NCI-H187 treated with DMSO at 0.1 percent for 48 hours (cell line): ENCODE measurements at places on chromosomes 5 and 9.

- DNase-seq, result no peak
Measured at GRCh38 chr5:21070858-21071257, 1082.9 kb upstream of the CDH18 start.

GRCh38 chr5:32709750-32710549, 1.2 kb upstream of the NPR3 start:
- no peak for DNase-seq

- DNase-seq, result no peak
Measured at GRCh38 chr5:16477541-16477940, 11.9 kb upstream of the ZNF622 start.

DNA sequence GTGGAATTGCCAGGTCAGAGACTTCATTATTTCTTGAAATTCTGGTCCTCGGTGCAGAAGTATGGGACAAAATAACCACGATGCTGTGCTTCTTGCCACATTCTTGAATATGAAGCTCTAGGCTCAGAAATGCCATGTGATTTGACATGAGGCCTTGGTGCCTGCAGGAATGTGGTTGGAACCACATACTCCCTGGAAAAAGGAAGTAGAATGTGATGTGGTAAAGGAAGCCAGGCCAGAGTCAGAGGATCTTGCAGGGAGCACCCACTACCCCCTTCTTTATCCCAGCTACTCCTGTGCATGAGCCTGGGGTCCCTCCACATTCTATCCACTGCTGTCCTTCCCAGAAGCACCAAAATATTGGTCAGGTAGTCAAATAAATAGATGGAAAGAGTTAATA, 80.9 kb downstream of the FOXD1 start:
- DNase-seq, result no peak

- no peak for DNase-seq
Measured at GRCh38 chr9:109414125-109414785, 83.9 kb downstream of the PTPN3 start.

DNA sequence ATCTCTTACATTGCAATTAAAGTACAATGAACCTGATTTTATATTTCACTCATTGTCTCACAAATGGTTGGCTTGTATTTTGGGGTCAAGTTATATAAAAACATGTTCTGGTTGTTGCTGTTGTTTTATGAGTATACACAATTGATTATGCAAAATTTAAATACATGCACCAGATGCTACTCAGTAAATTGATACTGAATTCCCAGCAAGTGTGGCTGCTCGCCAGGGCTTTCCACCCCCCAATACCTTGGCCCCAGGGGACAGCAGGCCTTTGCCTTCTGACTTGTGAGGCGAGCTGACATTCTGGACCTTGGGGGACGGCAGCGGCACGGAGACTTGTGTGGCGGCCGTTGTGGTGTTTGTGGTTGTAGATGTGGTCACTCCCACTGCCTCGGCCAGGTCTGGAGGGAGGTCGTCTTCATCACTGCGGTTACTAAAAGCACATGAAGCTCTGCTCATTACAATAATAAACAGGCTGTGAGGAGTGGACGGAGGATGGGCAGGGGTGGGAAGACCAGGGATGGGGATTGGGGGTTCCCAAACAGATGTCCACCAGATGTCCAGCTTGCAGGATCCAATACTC, 27.0 kb upstream of the FRRS1L start:
- DNase-seq, result no peak

GRCh38 chr9:89505048-89505447, 7.1 kb upstream of the SEMA4D start:
- DNase-seq, result no peak

DNA sequence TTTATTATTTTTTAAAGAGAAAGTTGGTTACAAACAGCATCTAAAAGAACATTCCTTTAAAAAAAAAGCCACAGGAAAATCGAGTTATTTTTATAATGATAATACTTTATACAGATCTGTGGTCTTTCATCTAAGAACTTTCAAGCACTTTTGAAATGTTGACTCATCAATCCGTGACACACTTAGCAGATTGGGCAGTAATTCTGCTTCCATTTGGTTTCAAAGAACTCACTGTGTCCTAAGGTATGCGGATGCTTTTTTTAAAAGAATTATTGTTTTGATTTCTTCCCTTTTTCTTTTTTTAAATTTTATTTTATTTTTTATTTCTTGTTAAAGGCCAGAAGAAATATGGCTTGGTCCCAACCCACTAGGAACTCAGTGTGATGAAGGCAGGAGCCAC, 147.8 kb downstream of the AOPEP start:
- no peak for DNase-seq

- DNase-seq, result no peak
Measured at GRCh38 chr5:80143491-80143890, 108.3 kb downstream of the THBS4 start.

DNA sequence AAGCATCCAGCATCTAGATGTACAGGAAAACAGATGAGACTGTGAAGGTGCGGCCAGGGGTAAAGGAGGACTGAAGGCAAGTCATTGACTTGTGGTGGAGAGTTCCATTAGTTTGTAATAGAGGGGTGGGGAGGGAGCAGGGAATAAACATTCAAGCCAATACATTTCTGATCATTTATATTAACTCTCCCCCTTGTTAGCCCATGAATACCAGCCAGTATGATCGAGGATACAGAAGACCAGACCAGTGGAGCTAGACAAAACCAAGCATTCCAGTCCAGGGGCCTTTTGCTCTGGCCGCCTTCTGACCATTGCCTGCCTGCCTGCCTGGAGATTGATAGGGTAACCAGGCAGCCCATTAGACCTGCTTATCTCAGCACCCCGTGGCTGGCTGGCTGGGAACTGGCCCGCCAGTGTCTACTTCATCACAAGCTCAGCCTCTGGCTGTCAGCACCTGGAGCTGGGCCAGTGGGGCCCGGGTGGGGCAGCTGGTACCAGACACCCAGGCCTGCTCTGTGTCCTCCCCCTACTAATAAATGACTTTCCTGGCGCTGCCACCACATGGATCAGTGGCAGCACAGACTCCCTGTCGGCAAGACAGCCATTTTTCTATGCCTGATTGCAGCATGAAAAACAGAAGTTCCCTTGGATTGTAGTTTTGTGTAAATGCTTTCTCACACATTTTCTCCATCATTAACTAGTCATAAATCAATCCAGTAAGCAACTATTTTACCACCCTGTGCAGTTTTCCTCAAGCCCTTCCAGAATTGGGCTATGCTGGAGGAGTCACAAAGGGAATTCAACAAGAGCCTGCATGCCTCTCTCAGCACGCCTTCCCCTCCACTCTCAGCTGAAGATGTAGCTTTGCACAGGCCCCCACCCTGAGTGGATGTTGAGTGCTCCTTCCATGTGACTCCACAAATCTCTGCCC, 181.3 kb downstream of the SNCAIP start:
- DNase-seq, result peak; percentile 36
